PC-9 (cell line): ENCODE measurements at places on chromosomes 16 and 17. TPM values are rescaled to one million over a fixed set of nuclear protein-coding genes. Genes with fewer than 3 reads are reported as not detected.

SMIM36 gene
- not detected in 2 replicates for total RNA-seq

GAS7 gene
- not detected in 2 replicates for total RNA-seq

PRSS27 gene
- 14.8 and 21.2 TPM in 2 replicates for total RNA-seq

KRTAP4-9 gene
- not detected in 2 replicates for total RNA-seq

CYB561 gene
- 61.6 and 71.6 TPM in 2 replicates for total RNA-seq

SLC13A5 gene
- total RNA-seq, result 0.92 and 2.0 TPM in 2 replicates

TNFSF13 gene
- 46.4 and 65.4 TPM in 2 replicates for total RNA-seq

HSD17B2 gene
- not detected in 2 replicates for total RNA-seq

DNA sequence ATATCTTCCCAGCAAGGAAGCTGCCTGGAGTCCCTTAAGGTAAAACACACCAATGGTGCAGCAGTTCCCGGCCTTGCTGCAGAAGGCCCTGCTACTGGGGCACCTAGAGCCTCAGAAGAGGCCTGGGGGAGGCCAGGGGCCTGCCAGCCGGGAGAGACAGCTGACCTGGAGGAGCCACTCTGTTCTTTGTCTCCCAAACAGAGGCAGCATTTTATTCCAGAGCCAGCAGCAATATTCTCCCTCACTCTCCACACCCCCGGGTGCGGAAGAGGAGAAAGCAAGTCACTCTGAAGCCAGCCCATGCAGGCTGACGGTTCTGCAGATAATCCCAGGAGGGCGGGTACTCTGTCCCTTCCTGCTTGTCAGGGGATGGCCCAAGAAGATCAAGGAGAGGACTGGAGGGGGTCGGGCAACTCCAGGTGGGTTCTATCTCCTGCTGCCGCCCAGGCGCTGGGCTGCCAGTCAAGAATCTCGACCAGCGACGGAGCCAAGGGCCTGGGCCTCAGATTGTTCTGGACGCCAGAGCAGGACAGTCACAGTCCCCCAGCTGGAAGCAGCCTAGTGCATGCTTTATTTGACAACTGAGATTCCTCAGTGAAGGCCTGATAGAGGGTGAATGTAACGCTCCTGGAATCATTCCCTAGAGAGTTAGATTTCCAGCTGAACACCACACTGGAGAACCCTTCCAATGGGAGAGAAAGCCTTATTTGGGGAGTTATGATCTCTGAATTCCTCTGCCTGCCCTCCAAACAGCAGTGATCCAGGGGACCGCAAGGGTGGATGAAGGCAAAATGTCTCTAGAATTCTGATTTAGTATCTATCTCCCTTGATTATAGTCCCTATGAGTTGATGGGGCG lies 1.1 kb upstream of the KIFC3 start:
- no peak for DNase-seq

GRCh38 chr17:79878329-79878947 lies 39.2 kb upstream of the CBX4 start:
- no peak for DNase-seq

- DNase-seq, result no peak
Measured at GRCh38 chr17:77429369-77429968, 288.7 kb downstream of the SEC14L1 start.

DNA sequence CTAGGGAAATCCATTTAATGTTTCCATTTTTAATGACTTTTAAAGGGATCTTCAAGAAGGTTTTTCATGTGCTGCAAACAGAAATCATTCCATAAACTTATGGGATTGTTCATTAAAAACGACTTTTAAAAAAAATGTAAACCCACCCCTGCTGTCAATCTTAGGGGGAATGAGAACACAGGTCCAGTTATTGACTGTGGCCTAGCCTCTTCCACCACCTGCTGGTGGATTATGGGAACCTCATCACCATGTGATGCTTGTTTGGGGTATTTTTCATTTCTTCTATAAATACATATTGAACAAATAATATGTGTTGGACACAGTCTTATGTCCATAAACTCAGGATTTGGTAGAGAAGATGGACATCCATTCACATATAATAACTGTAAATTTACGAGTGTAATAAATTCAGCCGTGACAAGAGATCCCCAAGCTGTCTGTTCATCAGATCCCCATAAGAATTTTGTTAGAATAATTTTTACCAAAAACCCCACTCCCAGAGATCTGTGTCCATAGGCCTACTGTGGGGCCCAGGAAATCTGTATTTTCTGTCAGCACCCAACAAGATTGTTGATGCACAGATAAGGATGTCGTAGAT lies 42.0 kb upstream of the TMC5 start:
- peak; percentile 55 for DNase-seq

GRCh38 chr16:53043986-53044601 lies 8.6 kb downstream of the CHD9NB start:
- DNase-seq, result peak; percentile 22

- no peak for DNase-seq
Measured at GRCh38 chr17:76501827-76502307, 644 bp upstream of the RHBDF2 start.

DNA sequence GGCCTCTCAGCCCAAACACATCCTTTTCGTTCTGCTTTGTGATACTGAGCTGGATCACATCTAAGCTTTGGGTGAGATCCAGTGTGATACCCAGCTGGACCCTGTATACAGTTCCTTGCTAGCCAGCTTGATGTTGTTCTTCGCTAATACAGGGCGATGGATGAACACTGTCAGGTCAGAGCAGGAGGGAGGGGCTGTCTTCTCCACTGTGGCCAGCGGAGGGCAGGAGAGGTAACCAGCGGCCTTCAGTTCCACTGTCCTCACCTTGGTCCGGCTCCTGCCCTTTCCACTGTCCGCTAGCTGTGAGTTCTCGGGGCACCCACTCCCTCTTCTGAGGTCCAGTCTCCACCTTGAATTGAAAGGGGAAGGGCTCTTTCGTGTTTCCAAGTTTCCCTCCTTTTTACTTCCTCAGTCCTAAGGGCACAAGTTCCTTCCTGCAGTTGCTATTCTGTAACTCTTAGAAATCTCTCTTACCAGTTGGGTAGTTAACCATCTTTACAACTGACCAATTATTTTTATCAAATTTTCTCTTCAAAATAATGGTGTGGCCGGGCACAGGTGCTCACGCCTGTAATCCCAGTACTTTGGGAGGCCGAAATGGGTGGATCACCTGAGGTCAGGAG lies 3.0 kb upstream of the ZNF213 start:
- DNase-seq, result no peak

DNA sequence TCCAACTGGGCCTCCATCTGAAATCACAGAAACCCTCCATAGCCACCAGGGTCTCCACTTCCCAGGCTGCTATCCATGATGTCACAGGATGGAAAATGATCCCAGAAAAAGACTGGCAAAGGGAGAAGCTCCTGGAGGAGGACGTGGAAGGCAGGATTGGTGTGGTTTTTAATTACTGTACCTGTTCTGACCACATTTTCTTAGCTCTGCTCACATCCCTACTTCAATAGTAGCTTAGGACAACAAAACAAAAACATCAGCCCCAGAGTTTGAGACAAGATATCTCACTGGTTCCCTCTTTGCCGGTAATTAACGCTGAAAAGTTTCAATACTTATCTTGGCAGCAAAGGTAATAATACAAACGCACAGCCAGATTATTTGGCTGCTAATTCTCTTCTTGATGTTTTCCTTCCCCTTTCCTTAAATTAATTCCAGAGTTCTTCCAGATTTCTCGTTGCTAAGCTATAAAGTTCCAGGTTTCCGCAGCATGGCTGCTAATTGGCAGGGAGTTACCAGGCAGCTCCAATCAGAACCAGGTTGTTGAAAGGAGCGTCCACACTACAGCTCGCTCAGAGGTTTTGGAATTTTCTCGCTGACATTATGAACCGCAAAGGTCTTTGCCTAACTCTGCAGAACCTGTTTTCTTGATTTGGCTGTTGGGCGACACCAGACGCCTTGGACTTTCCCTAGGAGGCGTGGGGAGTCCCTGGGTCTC lies 263.4 kb downstream of the MRTFB start:
- DNase-seq, result no peak

- DNase-seq, result no peak
Measured at GRCh38 chr16:17354141-17354601, 116.6 kb downstream of the XYLT1 start.

DNA sequence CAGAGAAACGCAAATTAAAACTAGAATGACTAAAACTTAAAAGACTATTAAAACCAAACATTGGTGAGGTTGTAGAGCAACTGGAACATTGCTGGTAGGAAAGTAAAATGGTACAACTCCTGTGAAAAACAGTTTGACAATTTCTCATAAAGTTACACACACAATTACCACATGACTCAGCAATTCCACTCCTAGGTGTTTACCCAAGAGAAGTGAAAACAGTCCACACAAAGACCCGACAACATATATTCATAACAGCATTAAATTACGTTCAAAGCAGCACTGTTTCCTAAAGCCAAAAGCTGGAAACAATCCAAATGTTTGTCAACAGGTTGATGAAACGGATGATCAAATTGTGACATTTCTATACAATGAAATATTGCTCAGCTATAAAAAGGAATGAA lies 26.5 kb upstream of the ALOX12 start:
- no peak for DNase-seq

- no peak for DNase-seq
Measured at GRCh38 chr16:3459401-3460090, 16.1 kb downstream of the NAA60 start.

DNA sequence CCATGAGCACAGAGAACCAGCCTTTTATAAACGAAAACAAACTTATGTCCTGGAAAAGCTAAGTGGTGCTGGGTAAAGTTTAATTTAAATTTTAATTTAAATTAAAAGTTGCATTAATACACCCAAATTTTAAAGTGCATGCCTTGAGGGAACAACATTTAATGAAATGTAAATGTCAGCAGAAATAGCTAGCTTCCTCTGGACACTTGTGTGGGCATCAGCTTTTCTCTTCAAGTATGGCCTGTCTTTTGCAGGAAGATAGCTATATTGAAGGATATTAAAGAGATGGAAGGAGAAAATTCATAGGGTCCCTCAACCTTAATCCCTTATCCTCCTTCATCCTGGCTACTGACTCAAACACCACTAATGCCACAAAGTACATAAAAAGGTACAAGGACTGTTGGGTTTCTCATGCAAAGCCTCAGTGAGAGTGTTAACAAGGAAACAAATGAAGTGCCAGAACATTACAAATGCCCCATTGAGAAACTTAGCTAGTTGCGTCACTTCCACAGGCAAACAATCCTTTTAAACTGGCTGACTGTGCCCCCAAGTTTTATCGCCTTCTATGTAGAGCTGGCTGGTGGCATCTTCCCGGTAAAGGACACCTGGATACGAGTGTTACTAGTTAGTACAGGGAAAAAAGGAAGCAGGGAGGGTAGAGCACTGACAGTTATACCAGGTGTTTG lies 14.1 kb downstream of the PHF12 start:
- DNase-seq, result peak; percentile 89

GRCh38 chr16:88816736-88817535 lies 5.2 kb upstream of the APRT start:
- DNase-seq, result no peak

DNA sequence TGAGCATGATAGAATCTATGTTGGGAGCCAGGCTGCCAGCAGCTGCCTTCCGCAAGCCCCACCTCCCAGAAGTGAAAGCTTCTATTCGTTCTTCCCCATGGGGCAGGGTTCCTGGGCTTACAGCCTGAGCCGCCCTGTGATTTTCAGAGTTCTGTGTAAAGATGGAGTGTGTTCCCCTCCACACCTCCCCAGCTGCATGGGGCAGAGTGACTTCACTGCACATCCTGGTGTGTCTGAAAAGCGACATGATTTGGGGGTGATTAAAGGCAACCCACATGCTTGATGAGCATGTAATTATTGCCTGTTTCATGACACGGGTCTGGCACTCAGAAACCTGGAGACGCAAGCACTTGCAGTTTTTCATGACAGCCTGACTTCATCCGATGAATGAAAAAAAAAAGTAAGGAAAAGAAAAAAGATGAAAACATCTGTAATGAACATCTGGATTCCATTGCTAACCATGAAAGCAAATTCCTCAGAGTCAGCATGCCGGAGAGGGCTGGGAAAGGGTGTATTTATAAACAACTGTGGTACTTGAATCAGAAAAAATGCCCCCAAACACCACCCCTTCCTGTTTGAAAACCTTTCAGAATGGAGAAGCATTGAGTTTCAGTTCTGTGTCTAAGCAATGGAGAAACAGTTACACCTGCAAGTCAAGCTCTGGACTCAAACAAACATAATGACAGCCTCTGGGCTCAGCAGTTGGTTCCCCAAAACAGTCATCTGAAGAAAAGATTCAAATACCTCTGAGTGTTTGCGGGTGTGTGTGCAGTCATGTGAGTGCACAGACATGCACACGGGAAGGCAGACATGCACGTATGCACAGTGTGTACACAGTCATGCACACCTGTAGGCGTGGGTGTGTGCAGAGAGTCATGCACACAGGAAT lies 266.0 kb downstream of the ENGASE start:
- no peak for DNase-seq

- no peak for DNase-seq
Measured at GRCh38 chr16:27447301-27447700, 45.3 kb downstream of the IL21R start.

DNA sequence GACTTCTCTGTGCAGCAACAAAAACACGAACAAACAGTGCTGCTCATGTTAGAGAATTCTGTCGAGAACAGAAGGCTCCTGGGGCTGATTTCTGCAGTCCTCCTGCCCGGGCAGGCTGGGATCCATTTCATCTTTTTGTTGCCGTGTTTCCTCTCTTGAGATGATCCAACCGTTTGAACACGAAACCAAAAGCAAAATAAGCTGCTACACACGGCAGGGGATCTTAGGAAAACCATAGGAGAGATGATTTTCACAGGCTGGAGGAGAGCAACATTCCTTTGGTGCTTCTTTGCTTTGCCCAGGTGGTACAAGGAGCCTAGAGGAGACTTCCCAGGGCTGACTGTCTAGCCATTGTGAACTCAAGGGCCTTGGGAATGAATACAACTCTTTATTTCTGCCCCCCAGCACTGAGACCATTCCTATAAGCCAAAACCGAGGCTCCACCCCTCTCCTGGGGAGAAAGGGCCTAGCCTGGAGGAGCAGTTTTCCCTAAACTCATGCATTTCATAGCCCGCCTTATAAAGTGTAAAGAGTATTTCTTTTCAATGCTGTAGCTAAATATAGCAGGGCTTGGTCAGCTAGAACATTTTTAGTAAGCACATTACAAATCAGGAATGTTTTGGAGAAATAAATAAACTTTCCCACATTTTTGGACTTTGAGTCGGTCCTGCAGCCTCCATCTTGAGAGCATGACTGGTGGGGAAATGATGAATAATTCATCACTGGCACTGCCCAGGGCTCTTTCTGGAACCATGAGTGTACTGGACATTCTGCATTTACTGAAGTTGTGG lies 7.7 kb downstream of the FOXL1 start:
- no peak for DNase-seq

DNA sequence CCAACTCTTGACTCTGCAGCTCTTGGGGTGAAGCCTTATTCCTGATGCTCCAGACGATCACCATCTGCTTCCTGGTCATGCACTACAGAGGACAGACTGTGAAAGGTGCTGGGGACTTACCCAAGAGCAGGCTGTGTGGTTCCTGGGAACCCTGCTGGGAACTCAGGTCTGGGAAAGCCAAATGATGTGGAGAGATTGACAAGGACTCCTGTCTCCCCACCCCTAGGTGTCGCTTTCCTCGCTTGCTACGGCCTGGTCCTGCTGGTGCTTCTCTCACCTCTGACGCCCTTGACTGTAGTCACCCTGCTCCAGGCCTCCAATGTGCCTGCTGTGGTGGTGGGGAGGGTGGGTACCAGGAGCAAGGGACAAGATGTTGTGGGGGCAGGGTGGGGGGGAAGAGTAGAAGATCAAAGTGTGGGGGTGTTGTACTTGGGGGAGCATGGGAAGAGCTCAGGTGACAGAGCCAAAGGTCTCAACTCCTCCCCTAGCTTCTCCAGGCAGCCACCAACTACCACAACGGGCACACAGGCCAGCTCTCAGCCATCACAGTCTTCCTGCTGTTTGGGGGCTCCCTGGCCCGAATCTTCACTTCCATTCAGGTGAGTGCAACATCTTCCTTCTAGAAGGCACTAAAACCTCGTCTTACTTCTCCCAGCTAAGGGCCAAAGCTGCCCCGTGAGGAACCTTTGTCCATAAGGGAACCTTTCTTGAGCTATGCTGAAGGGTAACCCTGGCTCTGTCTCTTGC lies 3.0 kb downstream of the SOX15 start:
- peak; percentile 74 for DNase-seq
